Stimulated activated CD8-positive, alpha-beta memory T cell treated with anti-CD3 and anti-CD28 coated beads, Interleukin-15, amount 100 ng/mL, for 48 hours (primary cell): ENCODE measurements at places on chromosomes 5 and 9.

- DNase-seq: no peak
Observed at GRCh38 chr5:104751969-104752368, 1189.4 kb upstream of the NUDT12 start.

DNA sequence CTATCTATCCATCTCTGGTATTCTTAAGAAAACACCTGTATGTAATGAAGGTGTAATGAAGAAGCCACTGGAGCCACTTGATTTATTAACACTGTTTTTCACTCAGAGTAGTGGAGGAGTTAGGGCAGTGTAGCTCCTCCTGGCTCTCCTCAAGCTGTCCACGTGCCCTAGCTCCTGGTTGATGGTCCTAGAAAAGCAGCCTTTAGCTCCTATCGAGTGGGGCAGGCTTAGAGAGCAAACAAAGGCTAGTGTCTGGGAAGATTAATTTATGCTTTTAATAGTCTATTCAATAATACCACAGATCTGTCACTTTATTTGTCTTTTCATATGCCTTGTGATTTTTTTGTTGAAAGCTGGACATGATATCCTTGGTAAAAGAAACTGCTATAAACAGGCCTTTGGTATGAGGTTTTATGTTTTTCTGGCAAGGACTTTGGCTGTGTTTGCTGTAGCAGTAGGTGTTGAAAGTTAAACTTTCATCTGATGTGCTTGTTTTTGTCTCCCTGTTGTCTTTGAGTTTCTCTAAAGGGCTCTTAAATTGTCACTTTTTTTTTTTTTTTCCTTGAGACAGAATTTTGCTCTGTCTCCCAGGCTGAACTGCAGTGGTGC lies 141.1 kb downstream of the GCNT1 start:
- DNase-seq: no peak

DNA sequence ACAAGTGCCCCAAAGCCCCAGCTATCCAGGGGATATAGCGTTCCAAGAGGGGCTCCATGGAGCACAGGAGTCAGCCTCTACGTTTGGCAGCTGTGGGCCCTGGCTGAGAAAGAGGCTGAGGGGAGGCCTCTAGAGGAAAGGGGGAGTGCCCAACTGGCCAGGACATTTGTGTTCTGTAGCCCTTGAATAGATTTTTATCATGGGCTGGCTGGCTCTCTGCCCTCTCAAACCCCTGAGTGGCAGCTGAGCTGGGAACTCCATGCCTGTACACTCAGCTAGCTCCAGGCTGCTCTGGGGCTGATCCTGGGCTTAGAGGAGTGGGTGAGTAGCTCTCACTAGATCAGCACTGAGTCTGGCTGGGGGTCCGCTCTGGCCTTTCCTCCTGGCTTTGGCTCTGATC lies 285.0 kb downstream of the ZSWIM6 start:
- DNase-seq: no peak

DNA sequence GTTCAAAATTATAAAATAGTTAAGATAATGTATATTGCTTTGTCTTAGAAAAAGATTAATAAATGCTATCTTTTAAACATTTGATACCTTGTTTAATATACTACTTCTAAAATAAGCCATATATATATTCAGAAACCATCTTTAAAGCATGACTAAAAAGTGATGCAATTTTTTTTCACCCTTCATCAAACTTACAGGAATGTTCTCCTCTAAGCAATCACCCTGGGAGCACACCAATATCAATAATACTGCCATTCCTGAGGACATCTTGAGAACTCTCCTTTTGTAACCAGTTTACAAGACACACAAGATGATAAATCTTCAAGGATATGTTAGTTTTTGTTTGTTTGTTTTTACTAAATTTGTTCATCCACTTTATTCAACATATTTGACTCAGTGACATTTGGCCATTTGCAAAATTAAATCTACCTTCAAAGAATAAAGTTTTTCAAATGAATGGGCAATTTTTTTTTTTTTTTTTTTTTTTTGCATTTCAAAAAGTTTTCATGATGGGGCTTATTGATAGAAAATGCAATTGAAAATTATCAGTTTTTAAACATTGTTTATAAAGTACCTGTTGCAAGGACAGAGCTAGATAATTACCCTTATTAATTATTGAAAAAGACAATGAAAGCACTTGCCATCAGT lies 17.2 kb downstream of the FOXD1 start:
- no peak for DNase-seq

DNA sequence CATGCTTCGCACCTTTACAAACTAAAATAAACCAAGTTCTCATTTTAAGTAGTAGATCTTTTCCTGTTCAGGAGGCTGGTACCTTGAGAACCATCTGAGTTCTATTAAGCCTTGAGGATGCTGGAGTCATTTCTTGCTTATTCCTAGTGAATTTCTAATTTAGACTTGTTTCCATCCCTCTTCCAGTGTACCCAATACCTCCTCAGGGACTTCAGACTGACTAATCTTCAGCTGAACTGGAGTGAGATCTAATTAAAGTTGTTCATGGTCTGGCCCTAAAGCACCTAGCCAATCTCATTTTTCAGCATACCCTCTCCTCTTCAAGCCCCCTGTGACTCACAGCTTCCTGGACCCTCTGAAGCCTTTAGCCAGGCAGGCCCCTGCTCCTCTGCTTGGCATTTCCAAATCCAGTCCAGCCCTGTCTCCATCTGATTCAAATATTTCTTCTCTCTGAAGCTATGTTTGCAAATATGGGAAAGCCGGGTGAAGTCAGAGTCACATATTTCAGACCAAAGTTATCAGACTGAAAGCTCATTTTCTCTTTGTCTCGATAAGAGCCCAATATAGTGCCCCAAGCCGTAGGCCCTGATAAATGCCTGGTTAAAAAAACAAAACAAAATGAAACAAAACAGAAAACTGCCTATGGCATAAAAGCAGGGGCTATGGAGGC lies 19.4 kb upstream of the TNFSF15 start:
- no peak for DNase-seq
